ENCODE measurements at places on chromosomes 2 and 18.

GRCh38 chr2:217709478-217710210 lies 293.2 kb downstream of the TNS1 start:
- DNase-seq, result no peak

GRCh38 chr2:62895632-62896009 lies 155.0 kb upstream of the OTX1 start:
- DNase-seq, result no peak

GRCh38 chr2:72133721-72134407 lies 13.8 kb downstream of the CYP26B1 start:
- DNase-seq, result no peak

- no peak for DNase-seq
These were observed 95.9 kb downstream of the CRIM1 start for GRCh38 chr2:36451512-36451911.

- no peak for DNase-seq
These were observed 65.7 kb downstream of the SLC8A1 start for GRCh38 chr2:40386177-40386576.

DNA sequence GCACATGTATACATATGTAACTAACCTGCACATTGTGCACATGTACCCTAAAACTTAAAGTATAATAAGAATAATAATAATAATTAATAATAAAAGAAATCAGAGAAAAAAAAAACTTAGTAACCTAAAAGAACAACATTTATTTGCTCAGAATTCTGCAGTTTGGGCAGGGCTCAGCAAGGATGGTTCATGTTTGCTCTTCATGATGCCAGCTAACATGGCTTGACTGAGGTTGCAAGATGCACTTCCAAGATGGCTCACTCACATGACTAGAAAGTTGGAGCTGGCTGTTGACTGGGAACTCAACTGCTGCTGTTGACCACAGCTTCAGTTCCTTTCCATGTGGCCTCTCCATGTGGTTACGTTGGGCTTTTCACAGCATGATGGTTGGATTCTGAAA lies 56.4 kb downstream of the KLHL29 start:
- DNase-seq, result no peak

DNA sequence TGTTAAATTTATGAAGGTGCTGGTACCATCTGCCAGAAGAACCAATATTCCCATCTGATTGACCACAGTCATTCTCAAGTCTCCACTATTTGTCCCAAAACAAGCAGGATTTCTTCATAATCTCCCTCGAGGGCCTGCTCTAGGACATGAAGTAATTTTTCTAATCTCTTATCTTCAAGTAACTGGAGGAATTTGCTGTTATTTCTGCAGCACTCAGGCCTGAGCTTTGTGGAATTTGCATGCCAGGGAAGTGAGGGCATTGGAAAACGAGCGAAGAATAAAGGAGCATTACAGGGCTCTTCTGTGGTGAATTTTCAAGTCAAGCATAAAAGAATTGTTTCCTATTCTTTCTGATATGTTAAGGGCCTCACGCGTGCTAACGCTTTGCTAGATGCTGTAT lies 161.2 kb upstream of the EPAS1 start:
- peak; percentile 49 for DNase-seq

GRCh38 chr2:183610724-183611123 lies 486.5 kb downstream of the NUP35 start:
- DNase-seq, result no peak

GRCh38 chr18:2303517-2304238 lies 267.6 kb downstream of the METTL4 start:
- DNase-seq, result peak; percentile 4

GRCh38 chr18:58102018-58102417 lies 58.0 kb downstream of the NEDD4L start:
- DNase-seq, result no peak

DNA sequence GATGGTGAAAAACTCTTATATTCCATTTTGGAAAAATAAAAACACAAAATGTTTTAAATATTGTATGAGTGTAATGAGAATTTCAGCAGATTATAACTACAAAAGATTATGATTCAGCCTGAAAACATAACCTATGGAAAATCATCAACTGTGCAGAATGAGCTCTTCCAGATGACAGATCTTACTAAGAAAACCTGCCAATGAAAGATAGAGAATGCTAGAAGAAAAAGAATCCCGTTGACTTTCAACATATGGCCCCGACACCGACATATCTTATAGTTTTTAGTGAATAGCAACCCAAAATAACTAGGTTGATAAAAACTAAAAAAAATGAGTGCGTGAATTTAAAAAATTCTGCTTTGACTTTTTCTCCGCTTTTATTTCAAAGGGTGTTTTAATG lies 178.0 kb downstream of the BABAM2 start:
- no peak for DNase-seq

DNA sequence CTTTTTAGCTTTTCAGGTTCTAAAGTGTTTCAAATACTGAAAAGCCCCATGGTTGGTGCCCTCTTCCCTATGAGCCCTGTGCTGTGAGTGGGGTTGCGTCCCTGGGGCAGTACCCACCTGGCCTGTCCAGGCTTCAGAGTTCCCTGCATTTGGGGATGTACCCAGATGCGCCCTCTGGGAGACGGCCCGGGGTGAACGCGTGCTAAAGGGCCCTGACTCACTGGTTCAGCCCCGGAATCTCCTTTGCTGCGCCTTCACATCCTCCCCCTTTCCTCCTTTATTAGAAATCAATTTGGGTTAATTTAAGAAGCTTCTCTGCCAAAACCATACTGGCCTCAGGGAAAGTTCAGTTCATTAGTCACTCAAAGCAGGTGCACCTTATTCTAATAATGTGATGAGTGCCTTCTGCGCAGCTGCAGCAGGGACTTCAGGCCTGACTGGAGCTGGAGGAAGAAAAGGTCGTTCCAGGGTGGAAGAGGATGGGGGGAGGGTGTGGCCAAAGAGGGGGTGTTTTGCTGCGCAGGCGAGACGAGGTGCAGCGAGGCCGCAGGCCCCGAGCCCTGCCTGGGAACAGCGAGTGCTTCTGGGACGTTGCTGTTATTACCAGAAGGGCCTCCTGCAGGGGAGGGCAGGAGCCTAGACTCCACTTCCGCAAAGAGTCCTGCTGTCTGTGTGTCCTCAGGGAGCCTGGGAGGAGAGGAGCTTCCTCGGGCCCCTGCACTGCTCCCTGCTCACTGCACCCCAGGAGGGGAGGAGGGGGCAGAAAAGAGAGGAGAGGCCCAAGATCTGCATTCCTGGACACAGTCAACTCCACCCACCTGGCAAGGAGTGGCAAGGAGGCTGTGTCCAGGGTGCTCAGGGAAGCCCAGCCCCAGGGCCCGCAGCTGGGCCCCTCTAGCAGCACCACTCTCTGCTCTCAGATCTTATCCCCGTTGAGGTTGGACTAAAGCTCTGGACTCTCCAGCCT lies 223.2 kb upstream of the PXDN start:
- no peak for DNase-seq

DNA sequence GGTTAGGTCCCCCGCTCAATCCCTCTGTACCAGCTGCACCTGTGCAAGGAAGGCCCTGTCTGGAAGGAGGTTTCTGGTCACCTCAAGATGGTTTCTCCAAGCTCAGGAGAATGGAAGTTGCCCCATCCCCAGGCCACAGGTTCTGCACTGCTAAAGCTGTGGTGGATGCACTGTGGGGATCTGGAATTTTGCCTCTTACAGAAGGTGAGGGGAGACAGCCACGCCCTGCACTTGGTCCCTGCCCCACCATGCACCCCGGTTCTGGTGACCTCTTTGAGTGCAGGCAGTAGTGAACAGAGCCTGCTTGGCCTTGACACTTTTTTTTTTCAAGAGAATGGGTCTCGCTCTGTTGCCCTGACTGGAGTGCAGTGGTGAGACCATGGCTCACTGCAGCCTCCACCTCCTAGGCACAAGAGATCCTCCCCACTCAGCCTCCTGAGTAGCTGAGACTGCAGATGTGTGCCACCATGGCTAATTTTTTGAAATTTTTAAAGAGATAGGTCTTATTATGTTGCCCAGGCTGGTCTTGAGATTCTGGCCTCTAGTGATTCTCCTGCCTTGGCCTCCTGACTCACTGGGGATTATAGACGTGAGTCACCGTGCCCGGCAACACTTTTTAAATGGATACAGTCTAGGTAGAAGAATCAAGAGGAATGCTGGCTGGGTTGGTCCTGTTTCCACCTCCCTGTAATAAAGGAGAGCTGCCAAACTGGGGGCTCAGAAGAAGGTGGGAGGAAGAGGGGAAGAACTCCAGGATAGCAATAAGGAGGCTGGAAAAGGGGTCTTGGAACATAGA lies 5.8 kb upstream of the NT5DC4 start:
- no peak for DNase-seq

DNA sequence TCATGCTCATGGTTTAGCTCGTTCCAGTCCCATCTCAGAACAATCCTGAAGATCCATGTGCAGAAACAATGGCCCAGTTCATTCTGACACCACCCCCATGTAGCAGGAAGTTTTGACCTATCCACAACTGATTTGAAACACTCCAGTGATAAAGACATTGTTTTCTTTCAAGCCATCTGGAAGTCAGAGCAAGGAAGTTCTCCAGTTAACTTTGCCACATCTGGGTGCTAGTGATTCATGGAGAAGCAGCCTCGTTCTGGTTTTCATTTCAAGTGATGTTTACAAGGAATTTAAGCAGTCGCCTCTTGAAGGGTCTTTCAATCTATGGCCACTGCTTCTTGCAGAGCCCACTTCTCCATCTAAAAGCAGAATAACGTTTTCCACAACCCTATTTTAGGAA lies 36.6 kb upstream of the TWIST2 start:
- no peak for DNase-seq
